ENCODE measurements at places on chromosomes 6 and 20.

- DNase-seq = no peak
Measured at GRCh38 chr6:32529697-32530430, at the start of gene HLA-DRB5. Gene HLA-DRB5, minus strand, starts transcription at chr6:32530287. Its CDS starts 63 bp downstream, at chr6:32530224.

DNA sequence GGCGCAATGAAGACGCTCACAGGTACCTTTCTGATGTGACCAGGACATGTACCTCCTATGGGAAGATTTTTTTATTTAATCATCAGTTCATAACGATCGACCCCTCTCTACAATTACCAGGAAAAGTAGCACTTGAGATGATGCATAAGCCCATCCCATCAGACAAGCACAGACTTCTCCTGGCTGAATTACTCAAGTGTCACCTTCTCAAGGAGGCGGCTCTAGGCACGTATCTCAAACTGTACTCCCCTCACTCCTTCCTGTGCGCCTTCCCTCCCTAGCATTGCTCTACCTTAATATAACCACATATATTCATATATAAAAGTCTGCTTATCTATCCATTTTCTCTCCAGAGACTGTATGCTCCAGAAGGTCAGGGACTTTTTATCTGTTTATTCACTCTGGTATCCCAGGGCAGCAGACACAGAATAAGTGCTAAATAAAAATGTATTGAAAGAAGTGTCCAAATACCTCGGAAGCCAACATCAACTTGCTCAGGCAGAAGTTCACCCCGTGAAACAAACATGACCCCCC, 71.5 kb downstream of the CNKSR3 start:
- no peak for DNase-seq

GRCh38 chr6:100246206-100246605, 218.5 kb downstream of the SIM1 start:
- DNase-seq = no peak

DNA sequence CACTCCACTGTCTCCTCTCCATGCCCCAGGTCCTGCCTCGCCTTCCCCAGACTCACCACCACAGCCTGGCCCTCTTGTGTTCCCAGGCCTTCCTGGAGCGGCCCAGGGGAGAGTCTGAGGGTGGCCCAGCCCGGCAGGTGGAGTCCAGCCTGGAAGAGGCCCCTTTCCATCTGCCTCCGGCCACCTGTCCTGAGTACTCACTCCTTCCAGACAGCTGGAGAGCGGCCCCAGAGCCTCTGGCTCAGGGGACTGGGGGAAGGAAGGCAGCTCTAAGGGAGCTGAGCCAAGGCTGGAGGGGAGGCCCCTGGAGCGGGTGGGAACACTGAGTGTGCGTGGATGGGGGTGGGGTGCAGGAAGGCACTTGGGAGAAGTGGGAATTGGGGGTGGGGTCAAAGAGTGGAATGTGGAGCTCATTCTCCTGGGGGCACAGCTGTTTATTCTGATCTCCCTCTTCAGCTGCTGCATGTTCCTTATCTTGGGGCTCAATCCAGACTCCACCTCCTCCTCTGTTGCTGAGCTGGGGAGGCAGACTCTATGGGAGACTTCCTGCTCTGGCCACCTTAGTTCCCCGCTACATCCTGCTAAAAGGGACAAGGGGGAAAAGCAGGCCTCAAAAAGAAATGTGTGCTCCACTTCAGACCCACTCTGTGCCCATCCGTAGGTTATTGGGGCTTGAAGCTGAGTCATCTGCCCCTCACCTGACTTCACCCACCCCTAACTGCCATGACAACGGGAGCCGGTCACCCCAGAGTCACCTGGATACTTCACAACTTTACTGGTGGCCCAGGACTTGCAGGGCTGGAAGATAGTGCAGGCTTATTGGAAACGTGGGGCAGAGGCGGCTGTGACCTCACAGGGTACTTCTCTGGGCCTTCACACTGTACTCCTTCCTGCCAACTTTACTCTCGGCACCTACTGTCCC, 19.5 kb upstream of the TAF8 start:
- peak; percentile 79 for DNase-seq

DNA sequence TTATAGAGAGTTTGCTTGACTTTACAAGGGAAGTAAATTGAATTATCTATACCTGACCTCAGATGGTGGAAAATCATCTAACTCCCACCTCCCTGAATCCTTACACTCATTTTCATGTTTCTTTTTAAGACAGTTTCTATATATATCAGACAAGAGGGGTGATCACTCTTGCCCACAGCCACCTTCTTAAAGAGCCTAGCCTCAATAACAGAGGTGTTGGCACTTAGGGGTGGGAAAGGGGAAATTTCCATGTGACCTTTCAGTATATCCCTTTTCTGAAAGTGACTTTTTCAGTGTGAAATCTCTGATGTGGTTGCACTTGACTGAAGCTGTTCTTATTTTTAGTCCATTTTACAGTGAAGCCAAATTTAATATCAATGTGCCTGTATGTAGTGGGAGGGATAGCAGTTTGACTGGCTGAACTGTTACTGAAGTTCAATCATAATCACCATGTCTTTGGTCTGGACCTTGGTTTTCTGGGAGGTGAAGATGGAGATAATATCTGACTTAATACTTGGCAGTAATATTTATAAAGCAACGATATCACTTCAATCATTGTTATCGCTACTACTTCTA, 141.3 kb downstream of the MAP3K7 start:
- no peak for DNase-seq

DNA sequence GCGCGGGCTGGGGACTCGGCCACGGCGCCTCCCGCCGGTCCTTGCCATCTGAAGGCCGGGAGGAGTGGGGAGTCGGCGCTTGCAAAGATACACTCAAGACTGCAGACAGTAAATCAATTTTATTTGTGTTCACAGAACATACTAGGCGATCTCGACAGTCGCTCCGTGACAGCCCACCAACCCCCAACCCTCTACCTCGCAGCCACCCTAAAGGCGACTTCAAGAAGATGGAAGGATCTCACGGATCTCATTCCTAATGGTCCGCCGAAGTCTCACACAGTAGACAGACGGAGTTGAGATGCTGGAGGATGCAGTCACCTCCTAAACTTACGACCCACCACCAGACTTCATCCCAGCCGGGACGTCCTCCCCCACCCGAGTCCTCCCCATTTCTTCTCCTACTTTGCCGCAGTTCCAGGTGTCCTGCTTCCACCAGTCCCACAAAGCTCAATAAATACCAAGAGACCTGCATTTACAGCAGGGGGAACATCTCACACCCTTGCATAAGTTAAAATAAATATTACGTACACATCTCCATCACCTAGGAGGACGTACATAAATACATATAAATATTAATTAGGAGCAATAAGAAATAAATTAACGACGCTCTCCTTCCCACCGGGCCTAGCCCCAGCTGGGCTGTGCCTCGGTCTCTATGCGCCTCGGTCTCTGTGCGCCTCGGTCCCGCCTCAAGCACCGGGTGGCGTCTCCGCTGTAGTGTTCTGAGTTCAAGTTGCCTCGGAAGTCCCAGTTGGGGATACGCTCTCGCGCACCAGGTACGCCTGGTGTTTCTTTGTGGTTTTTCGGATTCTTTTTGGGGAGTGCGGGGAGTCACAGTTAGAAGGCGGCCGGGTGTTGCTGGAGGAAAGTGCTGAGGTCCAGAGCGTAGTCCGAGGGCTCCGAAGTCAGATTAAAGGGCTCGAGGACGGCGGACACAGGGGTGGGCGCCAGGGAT, 889 bp upstream of the FLOT1 start:
- no peak for DNase-seq

DNA sequence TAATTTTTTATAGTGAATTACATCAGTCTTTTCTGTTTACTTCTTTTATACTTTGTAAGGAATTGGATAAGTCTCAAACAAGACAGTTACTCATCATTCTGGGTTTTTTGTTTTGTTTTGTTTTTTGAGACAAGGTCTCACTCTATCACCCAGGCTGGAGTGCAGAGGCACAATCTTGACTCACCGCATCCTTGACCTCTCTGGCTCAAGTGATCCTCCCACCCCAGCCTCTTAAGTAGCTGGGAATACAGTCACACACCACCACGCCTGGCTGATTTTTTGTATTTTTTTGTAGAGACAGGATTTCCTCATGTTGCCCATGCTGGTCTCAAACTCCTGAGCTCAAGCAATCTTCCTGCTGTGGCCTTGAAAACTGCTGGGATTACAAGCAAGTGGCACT, 524.3 kb downstream of the EYS start:
- DNase-seq = peak; percentile 27

GRCh38 chr20:1535420-1536175, 21.9 kb downstream of the SIRPD start:
- DNase-seq = no peak

- no peak for DNase-seq
Measured at GRCh38 chr6:148451690-148452089, 109.1 kb downstream of the SASH1 start.

All from DMS 273 treated with DMSO at 0.1 percent for 48 hours (cell line).